ENCODE measurements at places on chromosomes 1 and 21.

- DNase-seq: no peak
Measured at GRCh38 chr1:91683598-91683951, 182.9 kb downstream of the CDC7 start.

- no peak for DNase-seq
Measured at GRCh38 chr1:228958741-228959140, 223.5 kb downstream of the RHOU start.

DNA sequence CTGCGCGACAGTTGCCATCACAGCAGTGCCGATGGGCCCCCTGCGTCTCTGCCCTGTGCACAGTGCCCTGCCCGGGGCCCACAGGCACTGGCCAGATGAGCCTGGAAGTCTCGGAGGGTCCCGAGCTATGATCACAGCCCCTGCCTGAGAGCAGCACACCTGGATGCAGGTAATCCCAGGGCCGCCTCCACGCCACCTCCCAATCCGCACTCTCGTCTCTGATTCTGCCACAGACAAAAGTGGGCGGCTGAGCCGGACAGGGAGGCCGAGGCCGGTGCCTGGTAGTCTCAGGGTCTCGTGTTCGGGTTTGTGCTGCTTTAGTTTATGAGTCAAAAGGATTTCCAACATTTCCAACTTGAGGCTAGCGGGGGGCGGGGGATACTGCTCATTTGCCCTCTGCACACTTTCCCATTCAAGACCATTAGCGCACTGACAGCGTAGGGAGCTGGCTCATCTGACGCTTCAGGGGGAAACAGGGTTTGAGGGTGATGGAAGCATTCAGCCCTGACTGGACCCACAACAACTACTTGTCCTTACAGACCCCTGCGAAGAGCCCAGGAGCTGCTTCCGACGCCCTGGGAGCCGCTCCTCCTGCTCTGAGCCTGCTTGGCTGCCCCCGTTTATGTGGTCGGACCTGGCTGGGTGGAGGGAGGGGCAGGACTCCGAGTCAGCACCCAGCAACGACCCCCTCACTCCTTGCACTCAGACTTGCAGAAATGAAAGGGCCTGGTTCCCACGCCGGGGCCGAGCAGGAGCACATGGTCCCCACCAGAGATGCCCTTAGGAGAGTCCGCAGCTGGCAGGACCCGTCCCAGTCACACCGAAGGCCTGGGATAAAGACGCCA is 1.8 kb upstream of the TTC34 start:
- no peak for DNase-seq

- no peak for DNase-seq
Measured at GRCh38 chr1:106995970-106996369, 60.5 kb upstream of the PRMT6 start.

DNA sequence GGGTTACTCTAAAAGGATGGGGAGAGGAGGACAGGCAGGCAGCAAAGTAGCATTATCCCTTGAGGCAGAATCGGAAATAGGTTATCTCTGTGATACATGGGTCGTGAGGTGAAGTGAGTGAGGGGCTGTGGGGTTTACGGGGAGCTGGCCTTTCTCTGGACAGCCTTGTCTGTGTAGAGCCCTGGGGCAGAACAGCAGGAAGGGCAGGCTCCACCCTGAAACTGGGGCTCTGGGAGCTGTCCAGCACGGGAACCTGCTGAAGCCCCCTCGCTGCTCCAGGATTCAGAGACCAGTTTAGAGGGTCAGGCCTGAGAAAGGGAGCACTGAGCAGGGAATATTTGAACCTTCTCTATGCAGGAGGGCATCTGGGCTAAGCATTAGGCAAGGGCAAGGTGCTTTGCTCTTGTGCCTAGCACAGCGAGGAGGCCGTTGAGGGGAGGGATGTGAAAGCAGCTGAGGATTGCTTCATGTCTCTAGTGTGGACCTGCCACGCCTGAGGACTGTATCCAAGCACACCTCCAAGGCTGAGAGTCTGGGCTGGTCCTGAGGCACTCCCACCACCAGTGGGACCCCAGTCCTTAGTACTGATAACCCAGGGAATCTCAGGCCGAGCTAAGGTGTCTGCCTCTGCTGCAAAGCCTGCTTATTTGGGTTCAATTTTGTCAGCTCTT is 55.8 kb downstream of the NAV1 start:
- DNase-seq: no peak

DNA sequence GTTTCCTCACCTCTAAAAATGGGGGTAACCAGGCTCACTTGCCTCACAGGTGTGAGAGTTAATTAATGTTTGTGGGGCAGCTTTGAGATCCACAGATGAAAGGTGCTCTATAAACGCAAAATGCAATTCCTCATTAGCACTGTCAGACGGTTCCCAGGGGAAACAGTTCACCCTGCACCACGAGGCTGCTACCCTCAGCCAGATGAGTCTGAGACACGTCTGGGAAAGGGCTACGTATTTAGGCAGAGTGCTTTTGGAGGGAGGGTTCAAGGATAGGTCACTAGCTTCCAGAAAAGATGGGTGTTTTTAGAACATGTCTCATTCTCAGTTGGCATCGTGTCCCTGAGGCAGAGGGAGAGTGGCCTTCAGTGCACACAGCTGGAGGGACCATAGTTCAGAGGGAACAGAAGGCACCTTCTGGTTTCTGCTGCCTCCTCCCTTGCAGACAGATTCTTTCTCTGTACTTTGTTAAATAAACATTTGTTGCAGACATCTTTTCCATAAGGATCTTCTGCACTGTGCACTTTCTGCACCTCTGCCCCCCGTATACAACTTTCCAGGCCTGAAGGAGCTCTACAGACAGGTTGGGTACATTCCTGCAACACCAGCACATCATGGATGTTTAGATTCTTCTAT is 139.9 kb downstream of the CLIC6 start:
- no peak for DNase-seq

- DNase-seq: no peak
Measured at GRCh38 chr1:100706856-100707255, 12.7 kb upstream of the VCAM1 start.

- DNase-seq: no peak
Measured at GRCh38 chr21:42619841-42620240, 33.6 kb upstream of the PDE9A start.

DNA sequence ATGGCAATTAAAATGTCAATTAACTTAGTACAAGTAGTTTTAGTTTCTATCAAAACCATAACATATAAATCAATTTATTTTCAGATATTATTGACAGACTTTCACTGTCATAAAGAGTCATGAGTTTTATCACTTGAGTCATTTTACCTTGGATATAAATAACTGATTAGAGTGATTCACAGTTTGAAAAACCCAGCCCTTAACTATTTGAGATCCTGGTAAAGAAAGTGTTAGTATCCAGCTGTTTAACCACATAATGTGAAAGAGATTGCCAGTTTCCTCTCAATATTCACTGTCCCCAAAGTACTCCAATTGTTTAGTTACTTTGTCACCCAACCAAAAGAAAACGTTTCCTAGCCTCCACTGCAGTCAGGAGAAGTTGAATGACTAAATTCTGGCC is 91.3 kb downstream of the UCHL5 start:
- DNase-seq: no peak

GRCh38 chr1:53508991-53509666 is 49.9 kb downstream of the DMRTB1 start:
- no peak for DNase-seq

DNA sequence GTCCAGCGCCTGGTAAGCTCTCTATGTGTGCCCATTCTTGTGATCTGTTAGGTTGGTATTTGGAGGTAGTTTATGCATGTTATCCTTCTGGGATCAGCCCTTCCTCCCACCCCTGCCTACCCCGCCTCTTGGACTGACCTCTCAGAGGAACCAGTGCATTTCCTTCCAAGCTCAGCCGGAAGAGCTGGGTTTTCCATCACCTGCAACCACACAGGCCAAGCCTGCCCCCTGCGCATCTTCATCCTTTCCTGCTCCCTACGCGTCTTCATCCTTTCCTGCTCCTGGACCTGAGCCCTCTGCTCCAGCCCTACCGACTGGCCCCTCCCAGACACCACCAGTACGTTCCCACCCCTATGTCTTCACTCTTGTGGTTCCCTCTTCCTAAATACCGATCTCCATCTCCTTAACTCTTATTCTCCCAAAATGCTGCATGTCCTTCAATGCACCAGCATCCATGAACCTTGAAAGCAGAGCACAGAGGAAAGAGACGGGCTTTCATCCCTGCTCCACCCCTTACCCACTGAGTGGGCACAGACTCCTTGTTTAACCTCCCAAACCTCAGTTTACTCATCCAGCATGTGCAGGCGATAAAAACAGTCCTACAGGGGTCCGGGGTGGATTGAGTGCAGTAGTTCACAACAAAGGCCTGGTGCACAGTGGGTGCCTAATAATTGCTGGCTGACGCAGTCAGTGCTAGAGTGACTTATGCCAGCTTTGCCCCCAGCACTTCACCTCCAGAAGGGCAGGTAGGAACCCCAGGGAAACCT is 526.3 kb downstream of the MATN1 start:
- no peak for DNase-seq

DNA sequence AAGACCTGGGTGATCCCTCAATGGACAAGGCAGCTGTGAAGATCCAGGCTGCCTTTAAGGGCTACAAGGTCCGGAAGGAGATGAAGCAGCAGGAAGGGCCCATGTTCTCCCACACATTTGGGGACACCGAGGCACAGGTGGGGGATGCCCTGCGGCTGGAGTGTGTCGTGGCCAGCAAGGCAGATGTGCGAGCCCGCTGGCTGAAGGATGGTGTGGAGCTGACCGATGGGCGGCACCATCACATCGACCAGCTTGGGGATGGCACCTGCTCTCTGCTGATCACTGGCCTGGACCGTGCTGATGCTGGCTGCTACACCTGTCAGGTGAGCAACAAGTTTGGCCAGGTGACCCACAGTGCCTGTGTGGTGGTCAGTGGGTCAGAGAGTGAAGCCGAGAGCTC is 85.2 kb downstream of the TRIM11 start:
- DNase-seq: no peak

- no peak for DNase-seq
Measured at GRCh38 chr21:43364261-43364510, 62.7 kb downstream of the SIK1 start.

Measured in C1 segment of cervical spinal cord (tissue), 14 donors.